Germinal center (tissue), 1 donor: ENCODE measurements at places on chromosomes 6 and 20.
A peak's percentile ranks its signal among the peaks of the same experiment; 100 is the strongest.

GRCh38 chr6:35589904-35590303, 77.2 kb upstream of the TULP1 start:
- no peak for DNase-seq

DNA sequence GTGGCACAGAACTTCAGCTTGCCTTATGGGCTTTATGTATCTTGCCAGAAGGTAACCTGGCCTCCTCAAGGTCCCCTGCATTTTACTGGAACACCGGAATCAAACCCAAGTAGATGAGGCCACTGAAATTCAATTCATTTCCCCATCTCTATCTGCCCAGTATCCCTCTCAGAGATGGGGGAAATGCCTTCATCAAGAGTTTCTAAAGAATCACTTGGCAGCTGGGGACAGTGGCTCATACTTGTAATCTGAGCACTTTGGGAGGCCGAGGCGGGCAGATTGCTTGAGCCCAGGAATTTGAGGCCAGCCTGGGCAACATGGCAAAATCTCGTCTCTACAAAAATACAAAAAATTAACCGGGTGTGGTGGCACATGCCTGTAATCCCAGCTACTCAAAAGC, 12.9 kb downstream of the MDGA1 start:
- DNase-seq, result no peak

DNA sequence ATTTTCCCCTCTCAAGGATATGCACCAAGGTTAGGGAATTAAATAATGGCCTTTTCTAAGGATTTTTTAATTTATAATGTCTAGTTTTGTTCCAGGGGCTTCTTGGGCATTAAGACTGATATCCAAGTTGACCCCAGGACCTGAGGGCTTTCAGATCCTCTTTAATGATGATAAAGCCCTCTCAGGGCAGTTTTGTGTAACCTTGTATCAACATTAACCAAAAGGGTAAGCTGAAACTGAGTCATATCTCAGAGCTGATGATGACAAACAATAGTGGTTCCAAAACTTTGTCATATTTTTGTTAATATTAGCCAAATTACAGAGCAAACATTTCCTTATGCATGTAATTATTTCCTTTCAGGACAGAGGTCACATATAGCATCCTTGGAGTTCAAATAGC, 309.4 kb upstream of the MAN1A1 start:
- no peak for DNase-seq

GRCh38 chr6:13455552-13455966, 31.8 kb downstream of the GFOD1 start:
- DNase-seq, result peak; percentile 30

GRCh38 chr6:146194434-146194833, 165.6 kb downstream of the GRM1 start:
- DNase-seq, result no peak

- DNase-seq, result no peak
Observed at GRCh38 chr6:130752267-130752666, 74.9 kb upstream of the SMLR1 start.

- DNase-seq, result no peak
Observed at GRCh38 chr20:6501061-6501460, 266.4 kb upstream of the BMP2 start.

- DNase-seq, result no peak
Observed at GRCh38 chr6:133169901-133170300, 71.3 kb upstream of the EYA4 start.

DNA sequence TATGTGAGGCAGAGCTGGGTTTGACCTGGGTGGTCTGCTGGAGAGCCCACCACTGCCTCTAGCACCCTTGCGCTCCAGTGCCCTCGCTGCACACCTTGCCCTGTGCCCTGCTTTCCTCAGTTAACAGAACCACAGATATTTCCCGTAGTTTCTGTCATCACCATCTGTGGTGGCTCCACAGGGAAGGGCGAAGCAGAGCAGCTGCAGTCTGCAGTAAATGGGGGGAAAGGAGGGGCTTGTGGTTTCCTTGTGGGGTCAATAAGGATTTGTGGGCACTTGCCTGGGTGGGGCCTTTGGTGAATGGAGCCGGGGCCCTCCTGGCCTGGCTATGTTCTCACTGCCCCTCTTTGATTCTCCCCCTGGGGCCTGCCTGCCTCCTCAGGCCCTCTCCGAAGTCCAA, 21.2 kb upstream of the CCDC167 start:
- DNase-seq, result no peak

- no peak for DNase-seq
Observed at GRCh38 chr6:169251822-169252504, 1.7 kb downstream of the THBS2 start.

- DNase-seq, result no peak
Observed at GRCh38 chr6:167300902-167301777, 10.0 kb downstream of the UNC93A start.

DNA sequence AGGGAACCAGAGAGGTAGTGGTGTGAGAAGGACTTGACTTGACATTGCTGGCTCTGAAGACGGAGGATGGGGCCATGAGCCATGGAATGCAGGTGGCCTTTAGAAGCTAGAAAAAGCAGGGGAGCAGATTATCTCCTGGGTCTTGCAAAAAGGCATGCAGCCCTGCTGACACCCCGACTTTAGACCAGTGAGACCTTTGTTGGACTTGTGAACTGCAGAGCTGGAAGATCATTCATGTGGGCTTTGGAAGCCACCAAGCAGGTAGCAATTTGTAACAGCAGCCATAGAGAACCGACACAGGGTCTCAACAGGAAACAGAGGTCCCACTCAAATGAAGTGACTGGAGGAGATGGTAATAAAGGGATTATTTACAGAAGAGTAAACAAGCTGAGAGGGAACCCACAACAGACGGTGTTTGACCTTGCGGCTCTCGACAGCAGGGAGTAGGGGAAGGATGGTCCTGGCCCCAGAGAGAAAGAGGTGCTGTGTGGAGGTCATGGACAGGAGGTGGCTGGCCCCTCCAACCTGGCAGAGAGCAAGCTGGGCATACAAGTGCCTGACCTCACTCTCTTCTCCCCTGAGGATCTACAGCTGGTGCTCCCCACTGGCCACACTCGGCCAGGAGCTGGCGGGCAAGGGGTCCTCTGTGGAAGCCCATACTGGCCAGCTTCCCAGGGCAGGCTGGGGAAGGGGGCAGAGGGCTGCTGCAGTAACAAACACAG, 43.9 kb downstream of the SLC22A23 start:
- no peak for DNase-seq

- no peak for DNase-seq
Observed at GRCh38 chr6:110930781-110931180, 27.7 kb upstream of the GTF3C6 start.

GRCh38 chr6:21278375-21278745, 315.2 kb upstream of the SOX4 start:
- no peak for DNase-seq

- DNase-seq, result no peak
Observed at GRCh38 chr6:137106183-137106582, 61.4 kb upstream of the IL20RA start.

GRCh38 chr20:57884956-57885355, 175.1 kb upstream of the PMEPA1 start:
- DNase-seq, result no peak

DNA sequence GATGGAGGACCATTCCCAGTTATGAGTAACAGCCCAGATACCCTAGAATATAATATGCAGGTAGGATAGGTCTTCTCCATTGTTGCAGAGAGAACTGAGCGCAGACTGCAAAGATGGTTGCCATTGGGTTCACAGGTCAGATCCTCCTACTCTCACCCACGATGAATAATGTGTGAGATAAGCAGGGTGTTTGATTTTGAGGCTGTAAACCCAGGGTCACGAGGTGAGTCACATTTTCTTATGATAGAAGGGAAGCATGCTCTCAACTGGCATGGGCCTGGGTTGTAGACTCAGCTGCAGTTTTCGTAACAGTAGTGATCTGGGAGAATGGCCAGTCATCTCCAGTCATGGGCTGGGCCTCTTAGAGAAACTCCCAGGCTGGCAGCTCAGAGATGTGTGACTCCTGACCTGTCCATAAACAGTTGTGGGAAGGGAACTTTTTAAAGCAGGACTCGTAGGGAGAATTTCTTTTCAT, 74.2 kb downstream of the CD164 start:
- DNase-seq, result no peak

DNA sequence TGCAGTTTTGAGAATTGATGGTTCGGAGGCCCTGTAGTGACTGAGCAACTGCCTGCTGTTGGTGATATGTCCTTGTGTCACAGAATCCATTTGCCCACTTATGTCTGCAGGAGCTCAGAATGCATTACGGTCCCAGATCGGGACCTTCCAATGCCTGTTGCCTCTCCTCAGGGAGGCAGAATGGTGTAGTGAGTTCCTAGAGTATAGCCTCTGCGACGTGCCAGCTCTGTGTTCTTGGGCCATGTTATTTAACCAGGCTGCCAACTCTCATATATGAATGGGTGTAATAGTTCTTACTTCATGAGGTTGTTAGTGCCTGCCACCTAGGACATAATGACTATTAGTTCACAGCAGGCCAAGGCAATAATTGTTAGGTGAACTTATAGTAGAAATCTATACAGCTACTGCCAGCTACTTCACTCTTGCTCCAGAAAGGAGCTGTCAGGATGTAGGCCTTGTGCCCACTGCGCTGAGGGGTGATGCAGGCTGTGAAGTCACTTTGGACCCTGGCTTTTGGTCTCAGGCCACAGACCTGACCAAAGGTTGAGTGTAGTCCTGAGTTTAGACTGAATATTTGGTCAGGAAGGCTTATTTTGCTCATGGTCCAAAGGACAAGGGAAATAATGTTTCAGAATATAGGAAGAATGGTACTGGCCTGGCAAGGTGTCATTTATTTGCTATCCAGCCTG, 82.1 kb downstream of the ASXL1 start:
- no peak for DNase-seq
